ENCODE measurements at places on chromosomes 16 and 17. TPM values are rescaled to one million over a fixed set of nuclear protein-coding genes. Genes with fewer than 3 reads are reported as not detected.

CYB5D1 gene
- 7.9 TPM for total RNA-seq

DUSP3 gene
- total RNA-seq = 57.5 TPM

GRCh38 chr17:46898364-46898763, 24.6 kb upstream of the GOSR2 start:
- no peak for DNase-seq

DNA sequence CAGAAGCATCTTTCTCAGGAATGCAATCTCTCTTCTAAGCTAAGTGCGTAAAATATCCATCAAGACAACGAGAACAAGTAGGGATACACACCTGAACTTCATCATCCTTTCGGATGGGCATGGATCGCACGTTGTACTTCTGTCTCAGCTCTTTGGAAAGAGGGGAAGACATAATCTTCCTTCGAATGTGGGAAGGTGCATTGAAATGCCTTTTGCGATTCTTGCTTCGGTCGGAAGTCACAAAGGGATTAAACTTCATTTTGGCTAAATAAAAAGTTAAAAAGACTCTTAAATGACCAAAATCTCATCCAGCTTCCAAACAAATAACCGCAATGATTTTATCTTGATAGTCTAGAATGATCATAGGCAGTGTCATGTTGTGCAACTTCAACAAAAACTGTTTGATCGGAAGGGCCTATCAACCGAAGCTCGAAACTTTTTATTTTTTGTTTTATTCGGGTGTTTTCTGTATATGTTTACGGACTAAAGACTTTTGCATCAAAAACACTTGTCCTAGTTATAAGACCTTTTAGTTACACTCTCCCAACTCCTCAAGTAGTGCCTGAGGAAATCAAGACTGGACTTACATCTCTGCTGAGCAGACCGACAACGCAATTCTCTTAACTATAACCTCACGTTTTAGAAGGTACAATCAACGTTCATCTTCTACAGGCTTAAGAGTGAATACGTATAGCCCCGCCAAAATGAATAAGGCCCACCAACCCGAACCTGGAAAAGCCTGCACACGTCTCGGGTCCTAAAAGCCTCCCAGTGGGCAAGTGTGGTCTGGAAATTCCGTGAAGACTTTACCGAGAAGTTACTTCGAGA, 727 bp downstream of the RPL26 start:
- DNase-seq = no peak

Data from umbilical cord (tissue), 2 donors.